ENCODE measurements at places on chromosomes 4 and X. TPM values are rescaled to one million over a fixed set of nuclear protein-coding genes. Genes with fewer than 3 reads are reported as not detected.

GRCh38 chr4:11436673-11437072 lies 8.0 kb upstream of the HS3ST1 start:
- H3K36me3 ChIP-seq: no peaks in the 10 kb centered on the region
- no peak for DNase-seq
- H3K4me3 ChIP-seq: no peak overlapping the region
- H3K27ac ChIP-seq: no peak overlapping the region
- no peaks in the 10 kb centered on the region for H3K4me1 ChIP-seq

GRCh38 chr4:6228158-6229067 lies 28.1 kb upstream of the JAKMIP1 start:
- H3K36me3 ChIP-seq: no peaks in the 10 kb centered on the region
- peaks cover 4% of the 10 kb centered on the region for H3K27me3 ChIP-seq
- no peak overlapping the region for H3K27ac ChIP-seq
- no peak overlapping the region for H3K4me3 ChIP-seq
- H3K4me1 ChIP-seq: no peaks in the 10 kb centered on the region

DNA sequence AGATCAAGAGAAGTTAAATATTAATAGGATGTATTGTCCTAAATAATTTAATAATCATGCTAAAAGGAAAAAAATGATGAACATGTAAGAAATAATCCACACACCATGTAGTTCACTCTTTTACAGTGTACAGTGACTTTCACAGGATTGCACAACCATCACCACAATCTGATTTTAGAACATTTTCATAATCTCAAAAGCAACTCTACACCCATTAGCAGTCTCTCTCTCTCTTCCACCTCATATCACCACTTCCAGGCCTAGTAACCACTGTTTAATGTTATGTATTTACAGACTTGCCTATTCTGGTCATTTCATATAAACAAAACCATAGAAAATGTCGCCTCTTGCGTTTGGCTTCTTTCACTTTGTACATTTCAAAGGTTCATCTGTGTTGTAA lies 153.4 kb downstream of the FSTL5 start:
- DNase-seq: no peak
- no peak overlapping the region for H3K4me3 ChIP-seq
- no peaks in the 10 kb centered on the region for H3K27me3 ChIP-seq
- H3K4me1 ChIP-seq: no peaks in the 10 kb centered on the region
- no peak overlapping the region for H3K27ac ChIP-seq

- H3K27me3 ChIP-seq: no peaks in the 10 kb centered on the region
- H3K4me3 ChIP-seq: no peak overlapping the region
- no peak for DNase-seq
- H3K4me1 ChIP-seq: peaks cover 13% of the 10 kb centered on the region
- H3K36me3 ChIP-seq: no peaks in the 10 kb centered on the region
- peak overlapping the region; percentile 47 for H3K27ac ChIP-seq
Observed at GRCh38 chrX:104122829-104123228, 10.5 kb downstream of the ZCCHC18 start.

DNA sequence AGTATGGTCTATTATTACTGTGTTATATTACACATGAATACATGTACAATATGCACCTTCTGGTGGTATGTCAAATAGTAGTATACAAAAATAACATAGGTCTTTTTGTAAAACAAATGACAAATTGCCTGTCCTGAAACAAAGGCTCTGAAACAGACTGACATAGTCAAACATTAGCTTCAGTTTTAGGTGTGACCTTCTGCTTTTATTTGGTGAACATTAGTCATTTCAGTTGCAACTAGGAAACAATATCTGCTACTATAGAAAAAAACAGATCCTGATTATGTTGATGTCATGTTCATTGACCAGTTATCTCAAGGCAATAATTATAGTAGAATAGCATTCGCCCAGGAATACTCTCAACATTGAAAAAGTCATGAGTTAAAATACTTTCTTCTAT lies 123.0 kb downstream of the CHRNA9 start:
- H3K27me3 ChIP-seq: peaks cover 2% of the 10 kb centered on the region
- H3K4me1 ChIP-seq: no peaks in the 10 kb centered on the region
- no peak for DNase-seq

TCEAL6 gene
- polyA plus RNA-seq: not detected

CABS1 gene
- not detected for polyA plus RNA-seq

FOXR2 gene
- not detected for polyA plus RNA-seq

MUC7 gene
- polyA plus RNA-seq: not detected
